ENCODE measurements at places on chromosomes 11 and 22. TPM values are rescaled to one million over a fixed set of nuclear protein-coding genes. Genes with fewer than 3 reads are reported as not detected.

DNA sequence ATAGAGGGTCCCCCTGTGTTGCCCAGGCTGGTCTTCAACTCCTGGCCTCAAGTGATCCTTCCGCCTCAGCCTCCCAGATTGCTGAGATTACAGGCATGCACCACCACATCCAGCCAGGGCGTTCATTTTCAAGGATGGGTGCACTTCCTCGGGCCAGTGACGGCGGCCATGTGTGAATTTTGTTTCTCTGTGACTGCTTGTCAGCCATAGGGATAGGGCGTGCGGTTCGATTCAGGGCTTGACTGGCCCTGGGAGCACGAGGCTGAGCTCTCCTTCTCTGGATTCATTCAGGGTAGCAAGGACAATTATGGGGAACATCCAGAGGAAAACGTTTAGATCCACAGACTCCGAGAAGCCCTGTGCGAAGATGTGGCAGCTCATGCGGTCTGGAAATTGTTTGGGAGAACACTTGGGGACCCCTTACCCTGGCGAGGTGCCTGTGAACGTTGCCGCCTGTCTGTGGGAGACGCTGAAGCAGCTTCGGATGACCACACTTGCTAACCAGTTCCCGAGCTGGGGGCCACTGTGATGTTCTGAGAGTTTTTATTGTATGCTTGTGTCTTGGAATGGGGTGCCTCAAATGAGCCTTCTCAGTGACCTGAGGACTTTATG is 2.9 kb downstream of the PTDSS2 start:
- DNase-seq: no peak

DNA sequence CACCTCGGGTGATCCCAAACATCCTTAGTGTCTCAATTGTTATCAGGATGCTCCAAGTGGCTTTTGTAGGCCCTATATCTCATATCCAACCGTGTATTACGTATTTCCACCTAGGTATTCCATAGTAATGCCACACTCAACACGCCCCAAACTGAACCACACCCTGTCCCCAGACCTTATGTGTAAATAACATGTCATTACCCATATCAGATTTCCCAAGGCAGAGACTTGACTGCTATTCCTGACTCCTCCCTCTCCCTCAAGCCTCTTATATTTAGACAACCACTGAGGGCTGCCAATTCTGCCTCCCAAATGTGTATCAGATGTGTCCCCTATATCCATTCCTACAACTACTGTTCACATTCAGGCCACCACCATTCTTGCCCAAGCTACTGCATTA is 132.8 kb upstream of the NCAM1 start:
- DNase-seq: no peak

GRCh38 chr11:111756097-111756496 is 10.1 kb downstream of the PPP2R1B start:
- no peak for DNase-seq

DNA sequence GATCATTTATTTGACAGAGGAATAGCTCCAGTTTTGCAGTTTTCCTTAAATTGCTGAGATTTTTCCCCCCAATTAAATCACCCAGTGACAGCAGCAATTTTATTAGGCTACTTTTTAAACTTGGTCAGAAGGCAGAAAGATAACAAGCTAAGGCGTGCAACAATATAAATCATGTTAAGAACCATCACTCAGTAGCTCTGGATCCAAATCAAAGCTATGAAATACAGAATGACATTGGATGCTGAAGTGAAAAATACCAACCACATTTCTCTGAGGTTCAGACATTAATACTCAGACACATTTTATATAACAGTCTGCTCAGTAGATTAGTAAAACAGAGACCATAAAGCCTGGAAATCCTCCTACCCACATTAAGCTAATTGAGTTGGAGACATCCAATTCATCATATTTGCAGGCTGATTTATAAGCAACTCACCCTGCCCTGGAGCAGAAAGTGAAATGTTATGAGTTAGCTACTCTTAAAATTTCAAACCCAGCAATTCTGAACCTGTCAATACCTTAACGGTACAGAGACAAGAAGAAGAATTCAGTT is 1108.4 kb downstream of the DLG2 start:
- no peak for DNase-seq

DNA sequence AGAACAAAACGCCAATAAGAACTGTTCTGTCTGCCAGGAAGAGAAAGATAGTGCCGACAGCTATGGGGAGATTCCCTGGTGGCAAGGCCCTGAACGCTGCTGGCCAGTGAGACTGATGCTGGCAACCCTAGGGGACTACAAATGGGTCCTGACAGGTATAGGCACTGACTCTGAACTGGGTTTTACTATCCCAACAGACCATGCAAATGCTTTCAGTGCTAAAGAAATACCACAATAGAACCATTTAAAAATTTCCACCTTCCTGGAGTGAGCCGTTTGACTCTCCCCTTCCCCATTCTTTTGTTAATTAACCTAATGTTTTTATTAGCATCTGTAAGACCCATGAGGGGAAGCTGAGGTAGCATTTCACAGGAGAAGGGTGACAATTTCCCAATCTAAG is 25.7 kb downstream of the USP28 start:
- no peak for DNase-seq

DNA sequence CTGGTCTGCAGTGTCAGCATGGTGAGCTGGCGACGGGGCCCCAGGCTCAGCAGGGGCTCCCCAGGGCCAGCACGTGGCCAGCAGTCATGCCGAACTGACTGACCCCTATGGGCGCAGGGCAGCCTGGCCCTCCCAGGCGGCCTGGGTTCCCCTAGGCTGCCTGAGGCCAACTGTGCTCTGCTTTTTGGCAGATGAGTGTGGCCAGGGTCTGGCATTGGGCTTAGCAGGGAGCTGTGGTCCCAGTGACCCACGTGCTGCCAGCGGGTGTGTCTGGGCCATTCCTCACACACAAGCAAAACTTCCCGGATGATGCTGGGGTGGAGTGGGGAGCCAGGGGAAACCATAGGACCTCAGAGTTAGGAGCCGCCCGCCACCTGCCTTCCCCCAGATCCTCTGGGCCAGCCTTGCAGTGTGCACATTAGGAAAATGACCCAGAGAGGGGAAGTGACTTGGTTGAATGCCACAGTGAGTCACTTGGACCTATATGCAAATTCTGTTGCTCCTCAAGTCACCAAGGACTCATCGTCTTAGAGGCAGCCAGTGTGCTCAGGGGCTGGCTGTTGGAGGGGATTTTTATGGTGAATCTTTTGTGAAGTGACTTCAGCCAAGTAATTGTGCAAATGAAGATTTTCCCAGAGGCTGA is 6.5 kb downstream of the ADORA2A start:
- no peak for DNase-seq

DNA sequence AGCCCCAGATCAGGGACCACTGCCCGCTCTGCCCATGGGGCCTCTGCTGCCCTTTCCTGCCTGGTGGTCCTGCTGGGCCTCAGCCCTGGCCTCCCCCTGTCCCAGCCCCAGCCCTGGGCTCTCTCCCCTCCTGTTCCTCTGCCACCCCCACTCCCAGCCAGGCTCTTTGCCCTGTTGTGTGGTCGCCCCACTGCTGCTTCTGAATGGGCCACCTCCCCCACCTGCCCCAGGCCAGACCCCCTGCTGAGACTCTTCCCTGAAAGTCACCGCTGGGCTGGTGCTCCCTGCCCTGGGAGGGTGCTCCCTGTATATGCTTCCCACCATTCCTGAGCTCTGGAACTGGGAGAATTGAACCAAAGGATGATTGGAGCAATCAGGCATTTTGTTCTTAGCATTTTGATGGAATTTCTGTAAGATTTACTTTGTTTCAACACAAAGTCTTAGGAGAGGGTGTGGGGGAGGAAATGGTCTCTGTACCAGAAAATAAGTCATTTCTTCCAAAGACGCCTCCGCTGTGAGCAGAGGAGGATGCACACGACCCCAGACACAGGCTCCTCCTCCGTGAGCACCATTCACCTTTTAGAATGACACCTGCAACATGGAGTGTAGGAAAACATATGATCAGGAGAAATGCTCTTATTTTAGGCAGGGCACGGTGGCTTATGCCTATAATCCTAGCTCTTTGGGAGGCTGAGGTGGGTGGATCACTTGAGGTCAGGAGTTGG is 5.2 kb downstream of the APOBEC3B start:
- DNase-seq: no peak

- DNase-seq: no peak
These were observed 7.7 kb downstream of the VWCE start for GRCh38 chr11:61287338-61287977.

DNA sequence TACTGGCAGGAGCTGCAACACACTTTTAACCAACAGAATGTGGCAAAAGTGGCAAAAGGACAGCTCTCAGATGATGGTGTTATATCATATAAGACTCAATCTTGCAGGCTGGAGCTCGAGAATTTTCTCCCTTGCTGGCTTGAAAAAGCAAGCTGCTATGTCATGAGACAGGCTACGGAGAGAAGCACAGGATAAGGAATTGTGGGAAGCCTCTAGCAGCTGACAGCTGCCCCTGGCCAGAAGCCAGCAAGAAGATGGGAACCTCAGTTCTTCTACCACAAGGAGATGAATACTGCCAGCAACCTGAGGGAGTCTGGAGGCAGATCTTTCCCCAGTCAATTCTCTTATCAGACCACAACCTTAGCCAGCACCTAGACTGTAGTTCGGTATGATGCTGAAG is 24.6 kb downstream of the FXYD6 start:
- no peak for DNase-seq

DNA sequence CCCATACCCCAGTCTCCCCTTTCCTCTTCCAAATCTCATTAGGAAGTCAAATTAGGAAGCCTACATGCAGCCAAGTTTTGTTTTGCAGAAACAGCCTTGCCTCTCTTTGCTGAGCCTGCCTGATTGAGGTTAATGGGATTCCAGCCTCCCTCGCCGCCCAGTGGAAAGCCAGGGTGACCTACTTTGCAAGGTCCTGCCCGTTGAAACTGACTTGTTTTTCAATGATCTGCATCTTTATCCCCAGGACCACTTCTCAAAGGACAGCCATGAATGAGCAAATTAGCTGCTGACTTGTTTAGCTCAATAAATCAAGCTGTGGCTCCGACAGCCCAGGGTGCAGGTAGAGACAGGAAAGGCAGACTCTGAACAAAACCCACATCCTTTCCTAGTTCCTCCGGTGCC is 110.4 kb downstream of the RRAS2 start:
- peak; percentile 73 for DNase-seq

GRCh38 chr11:111788051-111788450 is 21.9 kb upstream of the PPP2R1B start:
- DNase-seq: peak; percentile 43

- DNase-seq: no peak
These were observed 96.6 kb downstream of the FDX1 start for GRCh38 chr11:110526323-110526722.

TMEM132A gene
- 69.1 TPM for total RNA-seq

IL17RA gene
- 6.6 TPM for total RNA-seq

CRYBA4 gene
- not detected for total RNA-seq

CRYAB gene
- 6.0 TPM for total RNA-seq

KLHL22 gene
- 53.0 TPM for total RNA-seq

SELENOM gene
- total RNA-seq: 11.1 TPM

Data from cerebellum (tissue), 4 donors.